ENCODE measurements at places on chromosomes 4 and X.

DNA sequence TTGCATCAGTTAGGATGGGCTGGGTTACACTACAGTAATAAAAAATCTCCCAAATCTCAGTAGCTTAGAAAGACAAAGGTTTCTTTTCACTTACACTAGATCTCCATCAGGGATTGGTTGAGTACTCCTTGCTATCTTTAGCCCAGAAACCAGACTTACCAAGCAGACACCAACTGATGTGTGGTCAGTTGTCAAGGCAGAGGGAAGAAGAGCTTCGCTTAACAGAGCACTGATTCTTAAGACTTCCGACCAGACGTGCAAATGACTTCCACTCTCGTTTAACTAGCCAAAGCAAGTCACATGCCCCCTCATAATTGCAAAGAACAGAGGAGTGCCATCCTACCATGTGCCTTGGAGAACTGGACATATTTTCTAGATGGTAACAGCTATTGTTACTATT lies 5.7 kb upstream of the ZNF518B start:
- H3K27me3 ChIP-seq = no peaks in the 10 kb centered on the region
- H3K4me3 ChIP-seq = no peak overlapping the region
- H3K36me3 ChIP-seq = no peaks in the 10 kb centered on the region
- peaks cover 39% of the 10 kb centered on the region for H3K4me1 ChIP-seq
- no peak overlapping the region for H3K27ac ChIP-seq

DNA sequence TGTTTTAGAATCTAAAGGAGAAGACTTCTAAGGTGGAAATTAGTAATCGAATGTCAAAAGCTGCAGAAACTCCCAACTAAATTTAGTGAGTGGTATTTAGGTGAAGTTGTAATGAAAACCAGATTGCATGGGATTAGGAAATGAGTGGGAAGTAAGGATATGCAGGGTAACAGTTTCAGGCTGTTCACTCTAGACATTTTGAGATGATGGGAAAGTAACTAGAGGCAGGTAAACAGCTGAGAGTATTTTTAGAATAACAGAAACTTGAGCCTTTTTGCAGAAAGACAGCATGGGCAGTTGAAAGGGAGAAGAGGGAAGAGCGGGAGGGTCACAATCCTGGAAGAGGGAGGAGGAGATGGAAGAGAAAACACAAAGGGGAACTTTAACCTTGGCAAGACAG lies 12.7 kb downstream of the SPRY1 start:
- H3K27me3 ChIP-seq = no peaks in the 10 kb centered on the region
- no peak overlapping the region for H3K4me3 ChIP-seq
- no peak overlapping the region for H3K27ac ChIP-seq
- no peak for DNase-seq

GRCh38 chrX:8037593-8038348 lies 110.6 kb upstream of the PNPLA4 start:
- H3K4me1 ChIP-seq = no peaks in the 10 kb centered on the region
- no peak overlapping the region for H3K4me3 ChIP-seq
- no peaks in the 10 kb centered on the region for H3K27me3 ChIP-seq
- no peaks in the 10 kb centered on the region for H3K36me3 ChIP-seq
- no peak overlapping the region for H3K27ac ChIP-seq
- DNase-seq = no peak

DNA sequence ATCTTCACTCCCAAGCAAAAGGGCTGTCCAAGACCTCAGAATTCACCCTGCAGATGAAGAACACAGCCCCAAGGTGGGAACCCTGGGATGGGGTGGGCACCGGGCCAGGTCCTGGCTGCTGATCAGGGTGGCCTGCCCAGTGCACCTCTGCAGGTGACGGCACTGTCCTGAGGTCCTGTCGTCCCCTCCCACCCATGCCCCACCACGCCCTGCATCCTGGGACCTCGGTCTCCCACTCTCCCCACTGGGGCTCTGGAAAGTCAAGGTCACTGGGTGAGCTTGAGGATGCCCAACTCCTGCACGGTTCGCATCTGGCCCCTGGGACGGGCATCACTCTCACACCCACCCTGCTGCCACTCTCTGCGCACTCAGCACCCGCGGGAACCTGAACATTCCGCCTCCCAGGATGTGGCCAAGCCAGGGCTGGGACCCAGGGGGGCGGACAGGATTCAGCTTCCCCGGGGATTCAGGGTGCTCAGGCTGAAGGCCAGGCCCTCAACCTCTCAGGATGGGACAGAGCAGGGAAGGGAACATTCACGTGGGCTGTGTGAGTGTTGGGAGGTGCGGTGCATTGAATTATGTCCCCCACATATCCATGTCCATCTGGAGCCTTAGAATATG lies 115.9 kb downstream of the CPZ start:
- no peak overlapping the region for H3K4me3 ChIP-seq
- H3K27me3 ChIP-seq = peaks cover 20% of the 10 kb centered on the region
- H3K4me1 ChIP-seq = peaks cover 2% of the 10 kb centered on the region
- no peak overlapping the region for H3K27ac ChIP-seq
- no peaks in the 10 kb centered on the region for H3K36me3 ChIP-seq

DNA sequence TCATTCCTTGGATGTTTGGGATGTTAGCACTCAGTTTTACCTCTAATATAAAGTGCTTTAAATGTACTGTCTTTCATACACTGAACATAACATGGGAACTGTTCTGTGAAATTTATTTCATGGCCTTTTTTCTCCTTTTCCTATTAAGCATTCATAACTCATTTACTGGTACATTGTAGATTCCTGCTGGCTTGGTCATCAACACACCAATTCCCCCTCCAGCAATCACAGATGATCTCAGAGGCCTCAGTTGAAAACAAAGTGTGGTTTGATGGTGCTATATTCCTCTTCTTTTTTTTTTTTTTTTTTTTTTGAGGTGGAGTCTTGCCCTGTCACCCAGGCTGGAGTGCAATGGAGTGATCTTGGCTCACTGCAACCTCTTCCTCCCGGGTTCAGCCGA lies 61.9 kb upstream of the FAM47B start:
- H3K27ac ChIP-seq = peak overlapping the region; percentile 54
- peaks cover 47% of the 10 kb centered on the region for H3K4me1 ChIP-seq
- DNase-seq = no peak
- no peaks in the 10 kb centered on the region for H3K27me3 ChIP-seq
- H3K36me3 ChIP-seq = no peaks in the 10 kb centered on the region

GRCh38 chrX:76850851-76851250 lies 423.3 kb downstream of the MAGEE1 start:
- H3K36me3 ChIP-seq = no peaks in the 10 kb centered on the region
- H3K4me3 ChIP-seq = no peak overlapping the region
- H3K27me3 ChIP-seq = no peaks in the 10 kb centered on the region
- DNase-seq = no peak
- H3K27ac ChIP-seq = no peak overlapping the region

- no peaks in the 10 kb centered on the region for H3K27me3 ChIP-seq
- no peak for DNase-seq
- H3K36me3 ChIP-seq = no peaks in the 10 kb centered on the region
- H3K27ac ChIP-seq = no peak overlapping the region
Observed at GRCh38 chrX:44785652-44786051, 58.2 kb upstream of the DUSP21 start.

DNA sequence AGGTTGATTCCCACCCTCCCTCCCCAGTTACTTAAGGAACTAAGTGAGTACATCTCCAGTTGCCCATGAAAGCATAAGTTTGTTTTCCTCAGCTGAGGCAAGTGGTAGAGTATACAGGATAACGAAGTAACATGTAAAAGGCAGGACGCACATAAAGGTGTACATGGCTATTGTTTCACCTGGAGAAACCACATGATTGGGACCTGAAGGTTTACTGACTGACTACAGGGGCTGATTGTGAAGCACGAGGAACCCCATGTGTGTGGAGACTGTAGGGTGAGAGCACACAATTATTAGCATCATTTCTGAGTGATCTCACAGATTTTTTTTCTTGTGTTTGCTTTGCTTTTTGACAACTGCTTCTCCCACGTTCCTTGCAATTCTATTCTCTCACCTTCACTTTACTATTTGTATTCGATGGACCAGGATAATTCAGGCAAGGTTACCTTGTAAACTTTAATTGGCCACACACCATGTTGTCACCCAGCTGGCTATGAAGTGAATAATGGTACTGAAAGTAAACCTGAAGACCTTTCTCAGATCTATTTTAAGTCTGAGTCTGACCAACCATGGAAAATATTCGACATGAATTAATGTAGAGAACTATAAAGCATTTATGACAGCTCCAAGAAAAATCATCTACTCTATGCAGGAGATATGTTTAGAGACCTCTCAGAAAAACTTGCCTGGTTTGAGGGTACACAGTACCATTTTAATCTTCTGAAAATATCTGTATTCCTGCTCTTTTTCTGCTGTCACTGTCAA lies 102.5 kb upstream of the MYOZ2 start:
- no peak overlapping the region for H3K27ac ChIP-seq
- DNase-seq = no peak
- H3K4me1 ChIP-seq = peaks cover 34% of the 10 kb centered on the region
- H3K36me3 ChIP-seq = no peaks in the 10 kb centered on the region
- no peak overlapping the region for H3K4me3 ChIP-seq

DNA sequence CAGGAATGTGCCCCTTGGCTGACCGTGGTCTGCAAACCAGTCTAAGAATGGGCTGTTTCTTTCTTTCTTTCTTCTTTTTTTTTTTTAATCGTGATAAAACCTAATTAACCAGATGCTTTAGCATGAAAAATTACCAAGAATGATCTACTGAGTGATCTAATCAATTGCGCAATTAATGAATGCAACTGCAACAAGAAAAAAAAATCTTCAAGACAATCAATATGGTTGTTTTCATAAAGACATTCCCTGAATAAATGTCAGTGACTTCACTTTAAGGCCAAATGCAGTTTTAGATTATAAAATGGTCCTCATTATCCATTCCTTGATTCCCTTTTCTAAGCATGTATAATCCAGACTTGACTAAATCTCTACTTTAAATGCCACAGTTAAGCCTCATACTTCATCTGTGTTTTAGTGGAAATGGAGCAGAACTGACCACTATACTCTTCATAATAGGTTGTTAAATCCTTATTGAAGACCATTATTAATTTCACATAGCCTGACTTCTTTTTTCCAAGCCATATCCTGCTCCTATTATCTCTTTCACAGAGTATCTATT lies 51.6 kb upstream of the SETD7 start:
- no peaks in the 10 kb centered on the region for H3K36me3 ChIP-seq
- no peak overlapping the region for H3K27ac ChIP-seq
- H3K4me1 ChIP-seq = peaks cover 35% of the 10 kb centered on the region
- no peak for DNase-seq
- H3K27me3 ChIP-seq = no peaks in the 10 kb centered on the region

DNA sequence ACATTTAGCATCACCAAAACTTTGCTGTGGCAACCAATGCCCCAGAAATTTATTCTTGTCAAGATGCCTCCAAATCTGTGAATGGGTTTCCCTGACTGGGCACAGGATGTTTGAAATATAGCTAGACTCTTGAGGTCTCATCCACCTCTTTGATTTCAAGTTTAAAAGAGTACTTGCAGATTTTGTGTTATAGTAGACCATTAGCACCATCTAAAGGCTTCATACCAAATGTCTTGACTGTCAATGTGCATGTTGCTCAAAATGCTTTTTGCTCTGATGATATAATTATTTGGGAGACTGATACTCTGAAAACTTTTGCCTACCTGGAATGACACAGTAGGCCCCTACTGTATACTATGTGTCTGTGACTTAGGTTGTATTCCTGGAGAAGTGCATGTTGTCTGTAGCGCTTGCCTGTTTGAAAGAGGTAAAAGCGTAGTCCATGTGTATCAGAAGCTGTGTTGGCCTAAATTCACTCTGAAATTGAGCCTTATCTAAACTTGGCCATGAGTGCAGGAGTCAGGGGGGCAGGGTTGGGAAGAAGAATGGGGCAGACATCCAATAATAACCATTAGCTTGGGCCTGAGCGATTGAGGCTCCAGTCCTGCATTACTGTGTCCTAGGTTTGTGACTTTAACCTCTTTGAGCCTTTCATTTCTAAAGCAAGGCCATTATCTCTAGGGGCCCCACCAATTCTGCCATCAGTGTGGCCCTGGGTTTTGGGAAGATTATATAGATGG lies 33.8 kb downstream of the NDP start:
- H3K4me3 ChIP-seq = no peak overlapping the region
- no peak for DNase-seq
- H3K27me3 ChIP-seq = no peaks in the 10 kb centered on the region
- H3K4me1 ChIP-seq = no peaks in the 10 kb centered on the region
- no peaks in the 10 kb centered on the region for H3K36me3 ChIP-seq

- H3K27ac ChIP-seq = no peak overlapping the region
- H3K27me3 ChIP-seq = no peaks in the 10 kb centered on the region
- no peaks in the 10 kb centered on the region for H3K4me1 ChIP-seq
- no peak overlapping the region for H3K4me3 ChIP-seq
- no peak for DNase-seq
- no peaks in the 10 kb centered on the region for H3K36me3 ChIP-seq
Observed at GRCh38 chr4:44538534-44538933, 89.9 kb upstream of the KCTD8 start.

DNA sequence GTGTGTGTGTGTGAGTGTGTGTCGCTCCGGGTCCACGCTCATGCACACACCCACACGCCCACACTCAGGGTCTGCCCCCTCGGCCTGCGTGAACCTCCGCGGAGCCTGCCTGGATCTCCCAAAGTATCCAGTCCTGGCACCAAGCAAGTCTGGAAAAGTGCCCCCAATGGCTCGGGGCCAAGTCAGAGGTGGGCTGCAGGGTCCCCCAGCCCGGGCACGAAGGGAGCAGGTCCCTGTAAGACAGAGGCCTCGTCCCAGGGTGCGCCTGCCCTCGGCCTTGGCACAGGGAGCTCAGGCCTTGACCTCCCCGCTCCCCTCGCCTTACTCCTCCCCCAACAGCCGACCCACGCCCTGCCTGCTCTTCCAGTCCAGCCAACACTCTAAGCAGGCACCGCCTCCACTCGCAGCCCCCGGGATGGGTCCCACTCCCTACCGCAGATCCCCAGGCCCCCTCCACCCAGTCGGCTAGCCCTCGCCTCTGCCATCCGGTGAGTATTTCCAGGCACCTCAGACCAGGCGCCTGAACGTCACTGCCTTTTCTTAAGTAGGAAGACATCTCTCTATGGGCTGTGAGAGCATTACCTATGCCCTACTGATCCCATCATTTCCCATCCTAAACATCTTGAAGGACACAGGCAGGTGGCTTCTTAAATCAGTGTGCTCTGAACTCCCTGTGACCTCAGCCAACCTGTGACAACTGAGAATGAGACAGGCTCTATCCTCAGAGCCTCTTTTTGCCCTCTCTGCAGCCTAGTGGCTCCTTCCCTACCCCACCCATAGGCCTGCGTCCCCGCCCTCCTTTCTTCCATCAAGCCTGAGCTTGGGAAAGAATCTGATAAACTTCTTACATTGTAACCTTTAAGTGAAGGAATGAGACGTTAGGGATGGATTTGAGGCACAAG lies 704 bp downstream of the FAM114A1 start:
- no peaks in the 10 kb centered on the region for H3K27me3 ChIP-seq
- H3K36me3 ChIP-seq = peaks cover 12% of the 10 kb centered on the region
- DNase-seq = no peak
- H3K4me1 ChIP-seq = peaks cover 46% of the 10 kb centered on the region

DNA sequence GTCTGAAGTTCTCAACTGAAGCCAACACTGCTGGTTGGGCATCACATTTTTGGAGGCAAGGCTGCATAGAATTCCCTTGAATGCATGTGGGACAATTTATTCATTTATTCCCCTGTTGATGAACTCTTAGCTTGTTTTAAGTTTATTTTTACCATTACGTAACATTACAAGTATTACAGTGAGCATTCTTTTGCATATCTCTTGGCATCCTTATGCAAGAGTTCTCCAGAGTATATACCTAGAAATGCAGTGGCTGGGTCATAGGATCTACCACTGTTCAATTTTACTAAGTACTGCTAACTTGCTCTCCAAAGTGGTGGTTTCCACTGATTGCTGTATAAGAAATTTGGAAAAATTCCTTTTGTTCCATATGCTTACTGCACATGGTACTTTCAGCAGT lies 66.5 kb downstream of the UCHL1 start:
- no peak overlapping the region for H3K27ac ChIP-seq
- H3K4me1 ChIP-seq = no peaks in the 10 kb centered on the region
- no peak overlapping the region for H3K4me3 ChIP-seq
- no peaks in the 10 kb centered on the region for H3K36me3 ChIP-seq

Measured in osteocyte (in vitro differentiated cells).